Sigmoid colon (tissue), 7 donors: ENCODE measurements at places on chromosomes 6 and 20. TPM values are rescaled to one million over a fixed set of nuclear protein-coding genes. Genes with fewer than 3 reads are reported as not detected.

The CLPSL2 gene
- total RNA-seq, result not detected

The PKIB gene
- 1.1 TPM for total RNA-seq

The WFDC10B gene
- not detected for total RNA-seq

- no peak for DNase-seq
Measured at GRCh38 chr6:151052021-151052646, 186.6 kb downstream of the MTHFD1L start.

DNA sequence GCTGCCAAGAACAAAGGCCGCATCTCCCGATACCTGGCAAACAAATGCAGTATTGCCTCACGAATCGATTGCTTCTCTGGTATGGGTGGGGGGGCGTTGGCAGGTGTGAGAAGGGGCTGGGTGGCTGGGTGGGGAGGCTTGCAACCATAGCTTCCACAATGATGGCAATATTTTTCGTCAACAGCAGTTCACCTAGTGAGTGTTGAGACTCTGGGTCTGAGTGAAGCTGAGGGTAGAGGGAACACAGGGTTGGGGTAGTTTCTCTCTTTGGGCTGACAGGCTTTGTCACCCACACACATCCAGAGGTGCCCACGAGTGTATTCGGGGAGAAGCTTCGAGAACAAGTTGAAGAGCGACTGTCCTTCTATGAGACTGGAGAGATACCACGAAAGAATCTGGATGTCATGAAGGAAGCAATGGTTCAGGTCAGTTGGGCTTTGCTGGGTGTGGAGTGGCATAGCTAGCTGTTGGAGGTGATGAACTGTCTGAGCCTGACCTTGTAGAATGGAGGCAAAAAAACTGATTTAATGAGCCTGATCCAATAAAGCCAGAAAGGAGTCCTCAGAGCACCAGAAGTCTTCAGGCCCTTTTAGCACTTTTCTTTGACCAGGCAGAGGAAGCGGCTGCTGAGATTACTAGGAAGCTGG lies 4.2 kb downstream of the NOP56 start:
- DNase-seq, result no peak

DNA sequence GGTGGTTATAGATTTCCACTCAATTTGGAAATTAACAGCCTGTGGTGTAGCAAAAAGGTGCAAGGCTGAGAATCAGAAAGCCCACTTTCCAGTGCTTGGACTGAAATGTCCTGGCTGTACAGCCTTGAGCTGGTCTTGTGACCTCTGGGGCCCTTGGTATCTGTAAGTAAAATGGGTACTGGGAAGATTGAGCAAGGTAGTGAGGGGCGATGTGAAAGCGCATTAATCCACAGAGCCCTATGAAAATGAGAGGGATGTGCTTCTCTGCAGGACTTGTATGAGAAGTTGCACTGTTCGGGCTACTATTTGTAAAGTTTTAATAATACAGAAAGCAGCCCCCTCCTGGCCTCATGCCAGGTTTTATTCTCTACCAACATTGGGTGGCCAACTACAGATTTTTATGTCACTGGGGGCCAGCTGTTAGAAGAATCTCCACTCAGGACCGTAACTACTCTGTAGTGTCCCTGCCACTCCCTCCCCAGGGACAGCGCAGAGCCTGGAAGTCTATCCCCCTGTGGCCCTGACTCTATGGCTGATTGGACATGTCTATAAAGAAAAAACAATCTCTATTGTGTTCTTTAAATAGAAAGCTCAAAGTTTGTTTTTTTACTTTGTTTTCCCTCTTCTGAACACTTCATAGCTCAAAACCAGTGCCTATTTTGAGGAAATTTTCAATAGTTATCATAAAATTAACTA lies 254.7 kb upstream of the TAB2 start:
- no peak for DNase-seq

DNA sequence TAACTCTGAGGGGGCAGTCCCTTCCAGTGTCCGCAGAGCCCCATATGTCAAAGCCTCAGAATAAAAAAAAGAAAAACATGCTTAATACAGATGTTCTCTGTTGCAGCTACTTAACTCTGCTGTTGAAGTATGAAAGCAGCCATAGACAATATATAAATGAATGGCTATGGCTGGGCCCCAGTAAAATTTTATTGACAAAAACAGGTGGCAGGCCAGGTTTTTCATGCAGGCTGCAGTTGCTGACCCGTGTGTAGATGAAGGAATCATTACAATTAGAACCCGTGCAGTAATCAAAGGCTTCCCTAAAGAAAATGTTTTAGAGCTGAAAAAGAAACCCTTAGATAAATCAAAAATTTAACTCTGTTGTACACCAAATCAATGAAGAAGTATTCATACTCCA lies 13.0 kb upstream of the RIN2 start:
- no peak for DNase-seq

GRCh38 chr6:29989211-29989610 lies 46.9 kb downstream of the HLA-A start:
- DNase-seq, result no peak

- no peak for DNase-seq
Measured at GRCh38 chr6:46420921-46421638, 70.2 kb downstream of the RCAN2 start.
